Tibial nerve (tissue), 4 donors: ENCODE measurements at places on chromosomes 3 and 15. TPM values are rescaled to one million over a fixed set of nuclear protein-coding genes. Genes with fewer than 3 reads are reported as not detected.

SSUH2 gene
- total RNA-seq, result 0.44 TPM

GRM2 gene
- total RNA-seq, result 1.2 TPM

PRR23A gene
- total RNA-seq, result not detected

GRCh38 chr3:179624451-179624850, 19.9 kb downstream of the NDUFB5 start:
- DNase-seq, result no peak

GRCh38 chr3:140850210-140850955, 91.3 kb upstream of the SLC25A36 start:
- DNase-seq, result no peak

- DNase-seq, result no peak
These were observed 110.1 kb upstream of the ABHD17C start for GRCh38 chr15:80584973-80585525.

DNA sequence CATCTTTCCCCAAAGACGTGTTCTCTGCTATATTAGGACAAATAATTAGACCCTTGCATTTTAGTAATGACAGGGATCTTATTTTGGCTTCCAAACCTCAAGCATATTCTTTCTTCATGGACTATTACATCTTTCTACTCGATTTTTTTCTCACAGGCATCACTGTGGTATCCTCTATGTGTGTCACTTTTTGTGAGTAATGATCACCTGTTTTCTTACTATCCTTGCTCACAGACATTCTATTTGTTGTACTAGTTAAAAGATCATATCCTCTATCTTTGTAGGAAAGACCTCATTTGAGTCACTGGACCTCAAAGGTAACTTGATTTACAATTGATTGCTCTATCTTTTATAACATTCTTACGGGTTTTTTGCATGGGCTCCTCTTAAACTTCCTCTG, 6.8 kb downstream of the C3orf80 start:
- no peak for DNase-seq

GRCh38 chr3:164687902-164688301, 390.4 kb downstream of the SI start:
- DNase-seq, result no peak

DNA sequence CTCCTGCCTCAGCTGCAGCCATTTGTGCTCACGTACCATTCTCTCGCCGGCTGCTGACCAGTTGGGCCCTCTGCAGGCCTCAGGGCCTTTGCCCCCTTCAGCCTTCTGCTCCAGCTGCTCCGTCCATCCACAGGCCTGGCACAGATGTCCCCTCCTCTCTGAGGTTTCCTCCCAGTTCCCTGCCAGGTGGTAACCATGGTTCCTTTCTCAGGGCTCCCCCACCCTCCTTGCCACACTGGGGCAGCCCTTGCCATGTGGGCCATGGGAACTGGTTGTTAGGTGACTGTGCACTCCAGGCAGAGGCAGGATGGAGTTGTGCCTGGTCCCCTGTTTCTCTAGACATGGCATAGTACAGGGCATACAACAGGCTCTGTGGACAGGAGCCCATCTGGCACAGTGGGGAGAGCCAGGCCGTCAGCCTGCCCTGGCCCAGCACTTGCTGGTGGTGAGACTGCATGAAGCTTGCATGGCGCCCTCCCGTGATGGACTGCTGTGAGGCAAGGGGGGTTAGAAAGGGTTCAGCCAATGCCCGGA, 148.9 kb downstream of the DNAJB8 start:
- no peak for DNase-seq

GRCh38 chr3:126467611-126467955, 8.1 kb downstream of the ZXDC start:
- no peak for DNase-seq

GRCh38 chr3:18827664-18828063, 320.6 kb upstream of the KCNH8 start:
- no peak for DNase-seq

BMF gene
- 6.3 TPM for total RNA-seq

LIPC gene
- 18.4 TPM for total RNA-seq

- no peak for DNase-seq
These were observed 32.8 kb downstream of the LINGO1 start for GRCh38 chr15:77599899-77600298.

DNA sequence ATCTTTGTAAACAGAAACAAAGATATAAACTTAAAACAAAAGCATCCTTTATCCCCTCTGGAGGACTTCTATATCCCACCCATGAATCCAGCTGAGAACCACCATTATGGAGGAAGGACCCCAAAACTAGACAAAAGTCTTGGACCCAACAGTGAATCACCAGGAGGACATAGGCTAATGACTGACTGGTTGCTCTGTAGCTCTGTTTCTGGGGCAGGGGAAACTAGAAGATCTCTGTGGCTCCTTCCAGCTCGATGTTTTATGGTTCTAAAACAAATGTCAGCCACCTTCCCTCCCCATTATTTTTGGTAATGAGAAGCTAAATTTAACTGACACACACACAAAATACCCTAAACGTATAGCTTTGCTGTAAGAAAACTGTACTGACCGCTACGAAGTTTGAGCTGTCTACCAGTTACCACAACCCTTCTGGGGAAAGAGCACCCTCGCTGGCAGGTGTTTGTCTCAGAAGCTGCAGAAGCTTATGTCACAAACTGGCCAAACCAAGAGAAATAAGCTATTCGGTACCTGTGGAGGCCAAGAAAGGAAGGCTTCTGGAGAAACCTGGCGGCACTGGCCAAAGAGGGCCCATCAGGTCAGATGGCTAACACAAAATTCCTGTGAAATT, 36.4 kb downstream of the MB21D2 start:
- no peak for DNase-seq

DNA sequence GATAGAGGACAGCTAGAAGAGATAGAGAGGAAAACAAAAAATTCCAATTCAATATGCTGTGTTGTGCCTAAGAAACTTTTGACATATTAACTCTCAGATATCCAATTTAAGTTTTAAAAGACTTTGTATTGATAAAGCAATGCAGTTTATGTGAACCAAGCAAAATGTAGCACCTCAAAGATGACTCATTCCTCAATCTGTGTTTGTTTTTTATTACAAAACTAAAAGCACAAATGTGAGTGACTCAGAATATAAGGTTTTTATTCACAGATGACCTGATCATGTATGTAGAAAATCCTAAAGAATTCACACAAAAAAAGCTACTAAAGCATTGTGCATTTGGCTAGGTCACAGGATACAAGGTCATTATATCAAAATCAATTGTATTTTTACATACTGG, 11.1 kb downstream of the HCLS1 start:
- DNase-seq, result no peak

- no peak for DNase-seq
These were observed 166.9 kb upstream of the ROBO2 start for GRCh38 chr3:76872999-76873398.

DNA sequence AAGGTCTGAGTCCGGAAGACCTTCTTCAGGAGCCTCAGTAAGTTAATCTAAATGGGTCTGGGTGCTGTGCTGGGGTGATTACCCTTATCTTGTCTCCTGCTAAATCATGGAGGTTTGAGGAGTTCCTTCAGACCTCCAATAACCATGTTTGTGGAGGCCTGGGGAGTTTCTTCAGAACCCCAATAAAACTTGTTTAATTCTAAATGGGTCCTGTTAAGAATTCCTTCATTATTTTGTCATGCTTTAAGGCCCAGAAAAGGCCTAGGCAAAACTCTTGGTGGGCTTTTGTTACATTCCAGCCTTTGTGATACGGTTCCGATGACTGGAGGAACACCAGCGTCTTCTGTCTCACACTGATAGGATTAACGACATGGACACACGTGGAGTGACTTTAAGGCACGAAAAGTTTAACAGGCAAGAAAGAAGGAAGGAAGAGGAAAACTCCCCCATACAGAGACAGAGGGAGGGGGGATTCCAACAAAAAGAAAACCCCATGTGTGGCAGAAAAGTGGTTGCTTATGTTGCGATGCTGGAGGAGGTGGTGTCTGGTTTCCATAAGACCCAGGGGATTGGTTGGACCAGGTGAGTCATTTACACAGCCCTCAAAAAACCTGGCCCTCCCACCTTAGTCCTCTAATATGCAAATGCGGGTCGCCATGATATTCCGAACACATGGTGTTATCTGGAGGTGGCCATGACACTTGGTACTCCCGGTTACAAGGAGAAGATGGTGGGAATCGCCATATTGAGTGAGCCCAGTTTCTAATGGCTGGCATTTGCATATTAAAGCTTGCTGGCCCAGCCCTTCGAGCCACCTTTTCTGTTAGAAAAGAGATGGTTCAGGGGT, 72.6 kb upstream of the MFGE8 start:
- DNase-seq, result no peak

BTLA gene
- 5.4 TPM for total RNA-seq

GPR176 gene
- total RNA-seq, result 18.6 TPM

- no peak for DNase-seq
These were observed 53.4 kb upstream of the PRICKLE2 start for GRCh38 chr3:64278625-64279024.
